ENCODE measurements at places on chromosomes 6 and 20.

GRCh38 chr6:166540631-166541331 lies 45.7 kb downstream of the RAMACL start:
- no peak for DNase-seq

DNA sequence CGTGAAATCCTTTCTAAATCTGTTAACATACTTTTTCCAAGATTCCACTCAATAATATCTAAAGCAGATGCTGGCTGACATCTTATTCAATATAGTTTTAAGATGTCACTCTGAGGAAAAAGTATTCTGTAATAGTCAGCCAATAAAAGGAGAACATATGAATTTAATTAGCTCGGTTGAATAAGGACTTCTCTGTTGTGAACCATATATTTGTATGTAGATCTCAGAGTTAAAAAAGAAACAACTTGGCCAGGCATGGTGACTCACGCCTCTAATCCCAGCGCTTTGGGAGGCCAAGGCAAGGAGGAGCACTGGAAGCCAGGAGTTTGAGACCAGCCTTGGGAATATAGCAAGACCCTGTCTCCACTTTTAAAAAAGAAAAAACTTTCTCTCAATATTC lies 7.4 kb upstream of the CD24 start:
- no peak for DNase-seq

DNA sequence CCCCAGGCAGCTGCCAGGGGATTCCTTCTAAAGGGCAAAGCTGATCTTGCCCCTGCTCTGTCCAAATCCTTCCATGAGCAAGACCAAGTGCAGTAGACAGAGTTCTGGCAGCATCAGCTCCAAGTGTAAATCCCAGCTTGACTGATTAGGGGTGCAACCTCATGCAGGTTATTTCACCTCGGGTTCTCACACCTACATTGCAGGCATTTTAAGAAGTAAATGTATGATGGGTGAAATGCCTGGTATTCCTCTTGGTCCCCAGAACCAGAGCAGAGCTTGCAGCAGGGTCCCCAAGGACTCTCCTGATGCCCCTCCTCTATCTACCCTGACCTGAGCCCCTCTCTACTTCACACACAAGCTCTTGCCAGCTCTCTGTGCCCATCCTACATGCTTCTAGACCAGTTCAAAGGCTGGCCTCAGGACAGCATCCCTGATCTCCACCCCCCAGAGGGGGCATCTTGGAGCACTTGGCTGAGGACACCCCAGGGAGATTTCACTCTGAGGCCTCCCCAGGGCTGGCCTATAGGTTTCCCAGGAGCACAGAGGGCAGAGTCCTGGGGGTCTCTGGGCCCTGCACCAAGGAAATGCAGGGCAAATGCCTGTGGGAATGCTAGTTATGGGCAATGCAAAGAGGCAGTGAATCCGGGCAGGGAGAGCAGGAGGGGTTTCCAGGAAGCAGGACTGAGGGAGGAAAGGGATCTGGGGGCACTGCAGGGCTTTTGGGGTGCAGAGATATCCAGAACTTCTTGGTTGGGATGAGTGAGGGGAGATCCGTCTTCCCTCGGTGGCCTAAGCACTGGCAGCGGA lies 1.0 kb downstream of the LZTS3 start:
- DNase-seq: no peak

DNA sequence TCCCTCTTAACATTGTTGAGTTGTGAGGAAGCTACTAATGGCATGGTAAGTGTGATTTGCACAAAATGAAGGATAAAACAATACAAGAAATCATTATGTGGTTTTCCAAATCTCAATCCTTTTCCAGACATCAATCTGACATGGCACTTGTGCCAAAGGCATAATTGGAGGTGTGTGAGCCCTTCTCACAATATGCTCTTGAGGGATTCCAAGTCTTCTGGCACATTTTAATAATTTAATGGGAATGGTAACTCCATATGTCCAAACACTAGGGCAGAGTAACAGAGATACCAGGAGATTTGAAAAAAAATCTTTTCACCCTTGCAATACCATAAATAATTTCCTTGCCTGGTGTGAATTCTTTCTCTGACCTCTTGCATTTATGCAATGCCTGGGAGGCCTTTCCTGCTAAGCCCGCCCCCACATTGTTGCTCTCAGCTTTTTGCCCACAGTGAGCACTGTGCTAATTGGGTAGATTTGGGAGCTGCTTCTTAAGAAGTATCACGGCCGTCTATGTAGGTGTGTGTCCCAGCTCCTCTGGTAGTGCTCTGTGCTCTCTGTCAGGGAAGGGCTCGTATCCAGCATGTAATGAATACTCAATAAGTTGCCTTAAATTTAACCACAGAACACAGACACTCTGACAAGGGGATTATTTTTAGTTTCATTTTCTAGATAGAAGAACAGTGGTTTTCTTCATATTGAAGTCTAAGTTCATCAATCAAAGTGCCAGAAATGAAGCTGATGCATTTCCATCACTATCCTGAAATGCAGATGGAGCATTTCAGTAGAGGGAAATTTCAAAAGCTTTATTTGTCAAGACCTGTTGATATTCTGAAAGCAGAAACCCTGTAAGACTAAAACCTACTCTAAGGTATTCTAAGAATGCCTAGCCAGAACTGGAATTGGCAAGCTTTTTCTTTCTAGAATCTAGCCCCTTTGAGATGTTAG lies 54.4 kb upstream of the CEP85L start:
- DNase-seq: no peak

- DNase-seq: no peak
Observed at GRCh38 chr6:124607119-124607627, 355.1 kb upstream of the RNF217 start.

- no peak for DNase-seq
Observed at GRCh38 chr6:15250187-15251168, 4.6 kb downstream of the JARID2 start.

GRCh38 chr6:158797331-158798310 lies 21.5 kb downstream of the EZR start:
- no peak for DNase-seq

GRCh38 chr20:57450419-57450818 lies 59.2 kb downstream of the RBM38 start:
- no peak for DNase-seq

DNA sequence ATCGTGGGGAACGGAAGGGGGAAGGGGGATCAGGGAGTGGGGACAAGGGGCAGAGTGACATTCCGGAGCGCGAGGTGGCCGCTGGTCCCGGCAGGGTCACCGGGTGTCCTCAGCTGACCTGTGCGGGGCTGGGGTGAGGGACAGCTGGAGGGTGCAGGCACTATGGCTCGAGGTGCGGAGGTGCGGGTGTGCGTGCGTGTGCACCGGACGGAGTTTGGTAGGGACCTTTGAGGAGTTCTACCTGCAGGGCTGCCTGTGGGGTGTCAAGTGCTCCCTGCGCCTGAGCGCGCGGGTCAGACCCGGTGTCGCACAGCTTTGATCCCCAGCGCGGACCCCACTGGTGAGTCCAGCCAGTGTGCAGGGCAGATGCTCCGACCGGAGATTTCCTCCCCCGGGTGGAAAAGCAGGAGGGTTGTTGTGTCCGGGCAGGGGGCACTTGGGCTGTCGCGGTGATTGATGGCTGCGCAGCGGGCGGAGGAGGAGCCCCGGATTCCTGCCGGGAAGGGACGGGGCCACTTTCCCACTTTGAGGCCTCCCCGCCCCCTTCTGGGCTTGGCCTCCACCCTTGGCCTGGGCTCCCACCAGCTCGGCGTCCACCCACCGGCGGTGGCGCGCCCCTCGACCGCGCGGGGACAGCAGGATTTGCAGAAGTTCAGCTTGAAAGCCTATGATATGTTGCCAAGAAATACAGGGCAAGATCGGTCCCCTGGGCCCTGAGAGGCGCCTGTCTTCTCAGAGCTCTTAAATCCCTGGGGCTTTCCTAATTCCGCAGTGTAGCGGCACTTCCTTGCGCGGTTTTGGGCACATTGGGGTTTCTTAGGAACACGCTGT lies 658 bp downstream of the RIN2 start:
- no peak for DNase-seq

DNA sequence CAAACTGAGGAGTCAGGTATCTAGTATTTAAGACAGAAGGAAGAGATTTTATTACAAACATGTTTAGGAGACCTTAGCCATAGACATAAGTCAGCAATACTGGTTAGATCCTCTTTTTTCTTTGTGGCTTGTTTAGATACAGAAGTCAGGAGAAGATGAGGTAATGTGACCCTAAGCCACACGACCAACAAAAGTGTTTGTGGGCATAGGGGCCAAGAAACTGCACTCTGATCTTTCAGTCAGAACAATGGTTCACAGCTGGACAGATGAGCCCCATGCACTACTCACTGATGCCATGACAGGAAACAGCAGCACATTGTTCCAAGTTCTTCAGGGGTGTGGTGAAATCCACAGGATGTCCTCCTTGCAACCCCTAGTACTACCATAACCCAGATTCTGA lies 238.5 kb upstream of the RAB32 start:
- DNase-seq: no peak

- peak; percentile 69 for DNase-seq
Observed at GRCh38 chr6:40997234-40997957, 41.6 kb downstream of the UNC5CL start.

DNA sequence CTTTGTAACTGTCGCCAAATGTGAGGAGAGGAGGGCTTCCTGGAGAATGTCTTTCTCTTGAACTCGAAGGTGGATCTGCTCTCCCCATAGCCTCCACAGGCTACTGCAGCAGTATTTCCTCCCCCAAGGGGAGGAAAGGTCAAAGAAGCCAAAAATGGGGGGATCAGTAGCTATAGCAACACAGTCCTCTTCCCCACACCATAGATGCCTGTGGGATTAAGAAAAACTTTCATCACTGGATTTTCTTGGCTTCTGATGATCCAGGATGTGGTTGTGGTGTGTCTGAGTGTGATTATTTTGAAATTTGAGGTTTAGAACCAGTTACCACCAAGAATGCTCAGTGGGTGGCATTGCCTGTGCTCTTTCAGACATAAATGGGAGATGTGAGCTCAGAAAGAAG lies 140.1 kb upstream of the SPACA1 start:
- no peak for DNase-seq

- DNase-seq: no peak
Observed at GRCh38 chr20:62707921-62708521, 615 bp upstream of the NTSR1 start.

- DNase-seq: no peak
Observed at GRCh38 chr6:12538881-12539357, 177.6 kb upstream of the PHACTR1 start.

DNA sequence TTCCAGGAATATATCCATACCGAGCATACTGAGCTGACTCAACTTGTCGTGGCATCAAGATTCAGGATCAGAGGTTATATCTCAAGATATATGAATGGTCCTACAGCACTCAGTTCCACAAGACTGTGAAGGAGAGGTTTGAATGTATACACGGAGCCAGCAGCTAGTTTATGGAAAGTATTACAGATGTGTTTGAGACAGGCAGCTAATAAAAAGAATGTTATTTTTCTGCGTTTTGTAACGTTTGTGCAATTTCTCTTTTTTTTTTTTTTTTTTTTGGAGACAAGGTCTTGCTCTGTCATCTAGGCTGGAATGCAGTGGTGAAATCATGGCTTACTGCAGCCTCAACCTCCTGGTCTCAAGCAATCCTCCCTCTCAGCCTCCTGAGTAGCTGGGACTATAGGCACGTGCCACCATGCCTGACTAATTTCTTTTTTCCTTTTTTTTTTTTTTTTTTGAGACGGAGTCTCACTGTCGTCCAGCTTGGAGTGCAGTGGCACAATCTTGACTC lies 3.4 kb upstream of the FAM110A start:
- DNase-seq: peak; percentile 22

GRCh38 chr6:169533301-169534038 lies 168.4 kb downstream of the WDR27 start:
- no peak for DNase-seq

- DNase-seq: no peak
Observed at GRCh38 chr20:41134362-41135186, 2.8 kb upstream of the PLCG1 start.

DNA sequence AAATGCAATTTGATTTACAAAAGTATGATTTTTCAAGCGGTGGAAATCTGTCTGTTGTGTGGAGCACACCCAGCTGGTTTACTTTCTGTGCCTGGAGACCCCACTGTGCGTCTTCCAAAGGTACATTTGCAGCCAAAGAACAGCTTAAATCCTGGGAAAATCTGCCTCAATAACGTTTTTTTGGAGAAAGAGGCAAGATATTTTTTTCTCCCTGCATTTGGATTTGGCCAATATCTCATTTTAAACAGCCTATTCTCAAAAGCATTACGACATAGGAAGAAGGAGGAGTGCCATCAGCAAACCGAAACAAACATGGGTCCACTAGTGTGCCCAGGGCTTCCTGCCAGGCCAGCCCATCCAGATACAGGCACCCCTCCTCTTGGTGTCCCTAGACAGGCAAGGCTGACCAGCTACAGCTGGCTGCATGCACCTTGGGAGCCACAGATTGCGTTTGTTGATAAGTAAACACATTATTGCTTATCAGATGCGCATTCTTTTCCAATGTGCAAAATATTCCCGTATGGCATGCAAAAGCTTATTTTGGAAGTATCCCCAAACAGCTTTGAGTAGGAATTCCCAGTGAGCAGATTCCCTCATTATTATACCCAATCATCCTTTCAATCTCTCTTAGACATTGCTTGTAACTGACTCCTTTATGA lies 184.5 kb upstream of the MARCKS start:
- DNase-seq: no peak

GRCh38 chr6:108947114-108947854 lies 99.1 kb downstream of the ARMC2 start:
- DNase-seq: no peak

DNA sequence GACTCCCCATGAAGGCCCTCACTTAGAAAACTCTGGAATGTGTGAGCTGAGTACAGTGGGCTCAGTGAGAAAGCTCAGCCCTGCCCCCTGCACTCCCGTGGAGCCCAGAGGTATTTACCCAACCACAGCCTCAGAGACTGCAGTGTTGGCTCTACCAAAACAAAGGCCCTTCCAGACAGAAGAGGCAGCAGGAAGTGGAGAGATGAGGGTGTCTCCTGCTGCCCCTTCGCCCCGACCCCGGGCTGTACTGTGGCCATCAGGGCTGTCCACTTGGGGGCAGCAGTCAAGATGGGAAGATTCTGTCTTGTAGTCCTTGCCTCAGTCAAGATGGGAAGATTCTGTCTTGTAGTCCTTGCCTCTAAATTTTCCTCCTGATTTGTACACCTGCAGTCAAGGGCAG lies 341.3 kb downstream of the TAF4 start:
- DNase-seq: no peak

GRCh38 chr6:161828355-161828754 lies 554.5 kb upstream of the AGPAT4 start:
- peak; percentile 32 for DNase-seq

DNA sequence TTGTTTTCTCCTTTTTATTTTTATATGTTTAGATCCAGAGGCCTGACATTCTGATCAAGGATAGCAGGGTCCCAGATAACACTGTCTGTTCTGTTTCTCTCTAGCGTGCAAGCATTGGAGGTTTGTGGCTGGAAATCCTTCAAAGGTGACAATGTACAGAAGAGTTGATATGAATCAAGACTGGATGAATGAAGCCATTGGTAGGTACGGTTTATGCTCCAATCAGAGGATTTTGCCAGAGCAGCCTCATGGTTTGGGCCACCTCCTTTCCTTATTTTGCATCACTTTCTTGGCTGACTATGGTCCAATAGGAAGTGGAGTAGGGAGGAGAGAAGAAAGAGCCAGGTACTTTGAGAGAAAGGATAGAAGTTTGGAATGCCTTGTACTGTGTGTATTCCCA lies 484.8 kb upstream of the JAG1 start:
- no peak for DNase-seq
